Muscle of back (tissue), 13 donors: ENCODE measurements at places on chromosomes 3 and 15.

- peak; percentile 81 for DNase-seq
These were observed 107.9 kb downstream of the FMN1 start for GRCh38 chr15:33086500-33087121.

GRCh38 chr15:35907511-35907910 is 361.5 kb upstream of the DPH6 start:
- peak; percentile 37 for DNase-seq

DNA sequence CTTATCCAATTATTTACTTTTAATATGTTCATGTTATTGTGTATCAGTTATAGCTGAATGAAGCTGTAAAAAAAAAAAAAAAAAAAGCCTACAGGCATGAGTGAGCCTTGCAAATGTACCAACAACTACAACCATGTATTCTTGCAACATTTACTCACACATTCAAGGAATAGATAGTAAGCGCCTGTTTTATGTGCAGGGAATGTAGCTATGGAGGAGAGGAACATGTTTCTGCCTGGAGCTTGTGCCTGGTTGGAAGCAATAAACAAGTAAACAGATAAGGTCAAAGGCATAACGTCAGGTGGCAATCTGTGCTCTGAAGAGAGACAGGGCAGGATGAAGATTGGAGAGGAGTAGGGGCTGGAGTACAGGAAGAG is 111.2 kb downstream of the DNAJB8 start:
- DNase-seq = no peak

GRCh38 chr3:168476360-168476980 is 380.7 kb upstream of the GOLIM4 start:
- no peak for DNase-seq

GRCh38 chr3:3648988-3649679 is 150.1 kb upstream of the LRRN1 start:
- DNase-seq = no peak

- no peak for DNase-seq
These were observed 31.2 kb downstream of the DPH6 start for GRCh38 chr15:35514759-35515158.

GRCh38 chr3:96719921-96720320 is 94.5 kb upstream of the EPHA6 start:
- no peak for DNase-seq

GRCh38 chr3:56917361-56918110 is 115.8 kb upstream of the ARHGEF3 start:
- DNase-seq = peak; percentile 79
